Stimulated activated CD8-positive, alpha-beta memory T cell treated with anti-CD3 and anti-CD28 coated beads, Interleukin-15, amount 100 ng/mL, for 48 hours (primary cell): ENCODE measurements at places on chromosomes 7 and 10.
A peak's percentile ranks its signal among the peaks of the same experiment; 100 is the strongest.

- DNase-seq = no peak
Observed at GRCh38 chr10:97913193-97913592, 63.5 kb downstream of the GOLGA7B start.

DNA sequence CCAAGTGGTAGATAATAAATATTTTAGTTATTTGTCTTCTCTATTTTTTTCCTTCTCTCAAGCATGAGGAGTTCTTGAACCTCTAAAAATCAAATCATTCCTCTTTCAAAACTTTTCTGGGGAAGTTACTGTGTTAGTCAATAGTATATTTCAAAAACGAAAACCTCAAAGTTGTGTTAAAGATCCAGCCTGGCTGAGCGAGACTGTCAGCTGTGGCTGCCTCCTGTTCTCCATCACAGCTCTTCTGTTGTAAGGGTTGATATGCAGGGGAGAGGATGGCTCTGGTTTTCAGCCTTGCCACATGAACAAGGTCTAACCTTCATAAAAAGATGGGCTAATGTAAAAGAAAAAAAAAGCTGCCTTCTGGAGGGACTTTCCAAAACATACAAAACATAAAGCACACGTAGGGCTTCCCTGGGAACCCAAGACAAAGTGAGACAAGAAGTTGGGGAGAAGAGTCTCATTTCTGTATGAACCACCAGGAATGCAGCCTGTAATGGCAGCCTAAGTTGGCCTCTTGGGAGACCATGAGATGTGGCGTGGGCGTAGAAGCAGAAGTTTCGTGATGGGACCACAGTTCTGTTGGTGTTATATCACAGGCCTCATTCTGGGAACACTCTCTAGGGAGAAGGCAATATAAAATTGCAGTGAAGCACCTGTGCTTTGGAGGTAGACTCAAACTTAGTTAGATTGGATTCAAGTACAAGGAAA is 77.9 kb upstream of the FHIP2A start:
- no peak for DNase-seq

DNA sequence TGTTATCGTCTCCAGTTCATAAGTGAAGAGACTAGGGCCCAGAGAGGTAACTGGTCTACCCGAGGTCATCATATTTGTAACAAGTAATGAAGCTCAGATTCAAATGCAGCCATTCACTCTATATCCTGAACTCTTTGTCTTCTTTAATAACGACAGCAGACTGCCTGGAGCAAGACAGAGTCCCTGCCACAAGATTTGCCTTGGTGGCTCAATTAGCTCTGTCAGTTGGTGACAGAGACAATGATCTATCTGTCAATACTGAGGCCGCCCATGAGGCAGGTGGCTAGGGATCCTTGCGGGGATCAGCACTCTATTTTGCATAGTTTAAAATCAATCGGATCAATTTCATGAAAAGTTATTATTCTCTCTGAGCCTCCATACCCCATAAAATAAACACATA is 43.9 kb downstream of the SH3PXD2A start:
- no peak for DNase-seq

DNA sequence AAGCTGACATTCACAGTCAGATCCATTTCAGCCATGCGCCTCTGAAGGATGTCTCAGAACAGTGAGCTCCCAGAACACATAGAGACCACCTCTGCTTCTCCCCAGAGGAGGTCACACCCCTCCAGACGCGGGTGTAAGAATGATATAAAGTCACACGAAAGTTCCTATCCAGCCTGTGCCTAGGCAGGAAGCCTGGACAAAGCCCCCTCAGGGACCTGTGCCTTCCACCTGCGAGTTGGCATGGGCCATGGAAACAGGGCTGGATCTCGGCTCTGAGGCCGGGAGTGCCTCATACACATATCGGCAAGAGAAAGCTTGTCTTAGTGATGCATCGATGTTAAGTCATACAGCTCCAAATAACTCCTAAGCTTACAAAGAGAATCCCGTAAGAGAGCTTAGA is 5.0 kb downstream of the VIPR2 start:
- DNase-seq = no peak

DNA sequence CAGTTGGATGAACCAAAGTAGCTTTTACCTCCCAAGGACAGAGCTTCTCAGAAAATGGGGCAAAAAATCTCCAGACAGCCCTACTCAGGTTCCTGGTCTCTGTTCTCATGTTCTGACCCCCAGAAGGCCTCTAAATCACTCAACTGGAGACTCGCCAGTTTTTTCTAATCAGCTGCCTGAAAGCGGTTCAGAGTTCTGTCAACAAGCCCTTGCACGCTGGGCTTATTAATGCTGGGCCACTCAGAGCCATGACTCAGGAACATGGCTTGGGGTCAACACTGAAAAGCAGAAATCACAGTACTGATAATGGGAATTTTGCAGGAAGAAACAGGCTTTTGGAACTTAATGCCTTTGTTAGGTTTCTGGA is 15.3 kb downstream of the ECHDC3 start:
- DNase-seq = no peak

DNA sequence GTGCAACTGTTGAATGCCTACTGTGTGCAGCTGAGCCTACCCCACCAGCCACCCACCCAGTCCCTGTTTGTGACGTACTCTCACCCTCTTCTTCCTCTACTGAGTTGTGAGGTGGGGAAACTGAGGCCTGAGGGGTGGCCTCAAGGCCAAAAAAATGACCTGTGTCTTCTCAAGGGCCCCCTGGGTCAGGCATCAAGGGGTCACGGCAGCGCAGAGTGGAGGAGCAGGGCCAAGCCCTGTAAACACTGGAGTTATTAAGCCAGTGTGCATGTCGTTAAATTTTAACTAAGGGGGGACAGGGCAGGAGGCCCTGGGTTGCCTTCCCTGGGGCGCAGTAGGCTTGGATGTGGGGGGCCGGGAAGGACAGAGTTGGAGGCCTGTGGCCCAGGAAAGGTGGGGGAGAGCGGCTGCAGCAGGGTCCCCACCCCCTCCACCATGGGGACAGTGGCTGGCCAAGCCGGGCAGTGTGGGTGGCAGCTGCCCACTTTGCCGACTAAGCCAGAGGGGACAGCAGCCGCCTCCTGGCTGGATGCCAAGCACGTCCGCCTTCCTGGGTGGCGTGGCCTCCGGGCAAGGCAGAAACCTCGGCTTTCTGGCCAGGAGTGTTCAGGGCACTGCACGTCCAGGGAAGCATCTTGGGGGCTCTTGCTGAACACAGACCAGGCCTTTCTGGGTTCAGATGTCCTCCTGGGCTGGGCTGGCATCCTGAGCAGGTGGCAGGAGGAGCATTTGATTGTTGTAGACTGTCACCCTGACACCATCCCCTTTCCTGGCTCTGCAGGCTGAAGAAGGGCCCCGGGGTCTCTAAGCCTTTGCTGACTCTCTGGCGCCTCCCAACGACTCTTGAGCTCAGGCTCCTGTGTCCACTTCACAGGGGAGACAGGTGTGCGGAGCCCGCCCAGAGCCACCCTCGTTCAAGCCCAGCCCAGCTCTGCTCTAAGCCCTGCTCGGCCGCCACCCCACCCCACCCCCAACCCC is 1.9 kb downstream of the SLC29A4 start:
- no peak for DNase-seq

DNA sequence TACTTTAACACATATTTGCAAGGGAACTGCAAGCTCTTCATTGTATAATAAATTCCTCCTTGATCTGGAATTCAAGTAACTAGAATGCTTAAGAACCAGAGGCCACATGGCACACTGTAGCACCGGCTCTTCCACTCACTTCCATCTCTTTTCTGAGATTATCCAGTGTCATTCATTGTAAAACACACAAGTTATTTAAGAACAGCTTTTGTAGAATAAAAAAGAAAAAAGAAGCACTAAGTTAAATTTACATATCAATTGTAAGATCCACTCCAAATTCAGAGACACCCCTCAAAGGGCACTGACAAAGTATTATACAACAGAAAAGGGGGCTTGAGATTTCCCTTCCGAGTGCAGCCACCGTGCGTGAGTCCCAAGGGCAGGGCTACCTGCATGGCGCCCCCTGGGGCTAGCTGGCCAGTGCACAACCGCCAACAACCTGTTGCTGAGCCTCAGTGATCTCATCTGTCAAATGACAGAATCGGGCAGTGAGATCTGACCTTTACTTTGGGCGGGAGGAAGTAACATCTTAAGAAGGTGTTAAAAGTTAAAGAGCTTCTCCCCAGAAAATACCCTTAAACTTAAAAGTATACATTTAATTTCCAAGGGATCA is 12.5 kb downstream of the GLI3 start:
- no peak for DNase-seq

GRCh38 chr7:24972991-24973390 is 7.0 kb downstream of the OSBPL3 start:
- DNase-seq = no peak

DNA sequence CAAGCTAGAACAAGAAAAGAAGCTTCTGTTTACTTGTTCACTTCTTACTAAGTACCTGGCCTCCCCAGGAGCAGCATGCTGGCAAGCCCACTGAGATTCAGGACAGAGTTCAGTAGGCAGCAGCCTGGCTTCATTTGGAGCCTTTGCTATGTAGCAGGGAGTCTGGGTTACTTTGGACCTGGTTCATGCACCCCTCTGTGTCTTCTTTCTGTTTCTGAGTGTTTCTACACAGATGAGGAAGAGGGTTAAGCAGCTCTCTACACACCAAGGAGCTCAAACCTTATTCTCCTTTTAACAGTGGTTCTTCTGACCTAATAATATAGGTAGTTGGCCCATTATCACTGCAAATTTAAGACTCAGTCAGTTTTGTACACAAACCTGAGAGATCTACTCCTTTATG is 152.9 kb downstream of the ARID5B start:
- DNase-seq = no peak

DNA sequence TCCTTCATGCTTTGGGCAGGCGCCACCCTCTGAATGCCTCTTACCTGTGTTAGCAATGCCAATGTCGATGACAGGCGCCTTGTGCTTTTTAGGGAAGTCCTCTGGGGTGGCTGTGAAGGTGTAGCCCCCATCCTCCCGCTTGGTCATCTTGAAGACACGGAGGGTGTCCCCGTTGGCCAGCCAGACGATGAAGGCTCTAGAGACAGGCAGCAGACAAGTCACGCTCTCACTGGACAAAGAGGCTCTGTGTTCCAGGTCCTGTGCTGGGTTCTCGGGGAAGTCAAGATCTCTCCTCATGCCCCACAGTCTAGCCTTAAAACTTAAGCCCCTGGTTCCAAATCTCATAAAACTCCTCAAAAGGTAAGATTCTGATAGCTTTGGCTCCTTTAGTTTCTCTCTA is 5.1 kb downstream of the TBL2 start:
- DNase-seq = no peak

DNA sequence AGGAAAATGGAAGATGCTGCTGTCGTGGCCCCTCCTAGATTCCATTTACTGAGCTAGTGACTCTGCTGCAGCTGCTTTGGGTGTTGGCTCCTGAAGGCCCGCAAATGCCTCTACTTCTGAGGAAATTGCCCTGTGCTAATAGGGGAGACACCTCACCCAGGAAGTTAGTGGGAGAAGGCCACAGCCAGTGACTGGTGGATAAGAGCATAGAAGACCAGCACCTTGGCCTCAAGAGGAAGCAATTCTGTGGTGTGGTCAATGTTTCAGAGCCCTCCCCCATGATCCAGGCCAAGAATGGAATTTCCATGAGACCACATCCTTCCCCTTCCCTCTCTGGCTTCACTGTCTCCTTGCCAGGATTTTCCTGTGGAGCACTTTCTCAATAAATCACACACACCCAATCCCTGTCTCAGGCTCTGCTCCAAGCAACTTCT is 25.0 kb upstream of the FZD1 start:
- no peak for DNase-seq

GRCh38 chr10:12605580-12606405 is 256.4 kb downstream of the CAMK1D start:
- peak; percentile 6 for DNase-seq

DNA sequence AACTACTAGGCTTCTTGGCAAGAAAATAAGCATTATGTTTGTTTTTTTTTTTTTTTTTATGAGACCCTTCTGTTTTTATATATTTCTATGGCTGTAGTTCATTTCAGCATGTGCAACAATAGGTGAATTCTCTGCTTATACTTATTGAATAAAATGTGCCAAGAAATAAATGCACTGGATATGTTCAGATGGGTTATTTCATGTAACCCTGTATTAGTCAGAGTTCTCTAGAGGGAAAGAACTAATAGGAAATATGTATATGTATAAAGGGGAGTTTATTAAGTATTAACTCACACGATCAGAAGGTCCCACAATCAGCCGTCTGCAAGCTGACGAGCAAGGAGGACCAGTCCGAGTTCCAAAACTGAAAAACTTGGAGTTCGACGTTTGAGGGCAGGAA is 292.8 kb downstream of the CSTF2T start:
- no peak for DNase-seq

GRCh38 chr7:99399597-99399996 is 8.8 kb downstream of the PDAP1 start:
- no peak for DNase-seq

DNA sequence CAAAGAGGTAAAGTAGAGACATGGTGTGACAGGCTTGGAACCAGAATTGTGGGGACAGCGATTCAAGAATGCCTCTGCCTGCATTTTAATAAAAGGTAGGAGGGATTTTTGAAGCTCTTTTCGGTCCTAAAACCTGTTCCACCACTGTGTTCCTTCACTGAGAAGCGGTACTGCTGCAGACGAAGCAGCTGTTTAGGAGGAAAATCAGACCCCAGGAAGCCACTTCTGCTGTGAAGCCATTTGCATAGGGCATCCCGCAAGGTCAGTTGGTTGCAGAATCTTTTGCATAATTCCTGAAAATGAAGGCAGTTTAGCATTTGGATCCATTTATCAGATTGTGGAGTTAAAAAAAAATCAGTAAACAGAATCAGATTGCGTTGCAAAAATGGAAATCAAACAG is 183.3 kb upstream of the PRKCQ start:
- no peak for DNase-seq

DNA sequence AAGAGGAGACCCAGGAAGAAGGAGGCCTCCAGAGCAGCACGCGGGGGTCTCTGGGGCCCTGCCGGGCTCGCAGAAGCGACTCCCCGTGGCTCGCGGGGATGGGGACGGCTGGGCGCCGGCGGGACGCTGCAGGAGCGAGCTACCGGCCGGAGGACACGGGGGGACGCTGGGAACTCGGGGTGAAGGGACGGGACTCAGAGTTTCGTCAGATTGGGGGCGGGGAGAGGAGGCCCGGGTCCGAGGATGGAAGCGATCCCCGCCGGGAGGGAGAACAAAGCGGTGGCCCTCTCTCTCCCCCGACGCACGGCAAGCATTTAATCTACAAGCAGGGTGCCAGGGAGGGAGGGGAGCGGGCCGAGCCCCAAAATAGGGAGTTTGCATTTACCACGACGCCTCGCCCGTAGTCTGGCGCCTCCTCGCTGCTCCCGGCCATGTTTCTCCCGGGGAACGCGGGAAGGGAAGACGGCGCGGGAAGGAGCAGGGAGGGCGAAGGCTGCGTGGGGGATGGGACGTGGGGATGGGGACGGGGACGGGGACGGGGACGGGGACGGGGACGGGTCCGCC is at the start of gene PRTFDC1:
Gene PRTFDC1 (minus strand): TSS at position 464 of the 564 bp plus-strand sequence. CDS start 31 bp downstream, at position 433.
- DNase-seq = no peak
